Spinal cord (tissue), 10 donors: ENCODE measurements at places on chromosomes 4 and X. TPM values are rescaled to one million over a fixed set of nuclear protein-coding genes. Genes with fewer than 3 reads are reported as not detected.

Gene PPP2R2C
- 70.7 TPM for total RNA-seq

Gene FAM13A
- 39.8 TPM for total RNA-seq

Gene BRCC3
- total RNA-seq = 18.5 TPM

Gene ERVMER34-1
- total RNA-seq = 0.79 TPM

Gene DDX53
- not detected for total RNA-seq

Gene PCDH7
- 140 TPM for total RNA-seq

Gene TLL1
- total RNA-seq = 4.7 TPM

Gene RBMXL3
- total RNA-seq = not detected

Gene EXOC1L
- 0.17 TPM for total RNA-seq

Gene WDFY3
- 96.3 TPM for total RNA-seq

Gene PAGE2
- not detected for total RNA-seq

Gene HS3ST1
- total RNA-seq = 7.7 TPM

Gene GALNT7
- 39.3 TPM for total RNA-seq

Gene KIT
- 18.2 TPM for total RNA-seq

Gene EGF
- total RNA-seq = 1.8 TPM

Gene PRKG2
- total RNA-seq = 3.3 TPM

Gene ADAM29
- total RNA-seq = 1.4 TPM

Gene ARHGAP6
- 5.8 TPM for total RNA-seq

Gene CXCL1
- 1.9 TPM for total RNA-seq

Gene NLGN4X
- total RNA-seq = 17.5 TPM

Gene FGF2
- total RNA-seq = 38.1 TPM

Gene SATL1
- total RNA-seq = 1.2 TPM

Gene PDK3
- total RNA-seq = 27.5 TPM

Gene IL2
- not detected for total RNA-seq

Gene CFAP299
- 9.0 TPM for total RNA-seq

Gene SPIN4
- total RNA-seq = 9.9 TPM

Gene ZNF157
- total RNA-seq = 4.6 TPM

Gene STPG2
- 2.7 TPM for total RNA-seq

Gene SOD3
- total RNA-seq = 11.2 TPM
